ENCODE measurements at places on chromosomes 2 and 18. TPM values are rescaled to one million over a fixed set of nuclear protein-coding genes. Genes with fewer than 3 reads are reported as not detected.

The LYG2 gene
- total RNA-seq = not detected

The GKN1 gene
- not detected for total RNA-seq

The CWC22 gene
- total RNA-seq = 10.9 TPM

The RAB6D gene
- not detected for total RNA-seq

The TMEM169 gene
- total RNA-seq = not detected

The PAX3 gene
- total RNA-seq = 14.6 TPM

The LIMS4 gene
- 0.94 TPM for total RNA-seq

The HOXD1 gene
- not detected for total RNA-seq

The HOXD10 gene
- total RNA-seq = 9.3 TPM

The ANKRD62 gene
- total RNA-seq = not detected

The GNAL gene
- 0.15 TPM for total RNA-seq

The LINC00305 gene
- total RNA-seq = not detected

The DOK1 gene
- 7.5 TPM for total RNA-seq

The RTP5 gene
- not detected for total RNA-seq

The STK39 gene
- 14.4 TPM for total RNA-seq

The KCNE4 gene
- total RNA-seq = 11.4 TPM

The BCL2L11 gene
- total RNA-seq = 7.6 TPM

The GAD1 gene
- total RNA-seq = 3.0 TPM

The TTN gene
- 0.52 TPM for total RNA-seq
